ENCODE measurements at places on chromosomes 3 and 15. TPM values are rescaled to one million over a fixed set of nuclear protein-coding genes. Genes with fewer than 3 reads are reported as not detected.

DNA sequence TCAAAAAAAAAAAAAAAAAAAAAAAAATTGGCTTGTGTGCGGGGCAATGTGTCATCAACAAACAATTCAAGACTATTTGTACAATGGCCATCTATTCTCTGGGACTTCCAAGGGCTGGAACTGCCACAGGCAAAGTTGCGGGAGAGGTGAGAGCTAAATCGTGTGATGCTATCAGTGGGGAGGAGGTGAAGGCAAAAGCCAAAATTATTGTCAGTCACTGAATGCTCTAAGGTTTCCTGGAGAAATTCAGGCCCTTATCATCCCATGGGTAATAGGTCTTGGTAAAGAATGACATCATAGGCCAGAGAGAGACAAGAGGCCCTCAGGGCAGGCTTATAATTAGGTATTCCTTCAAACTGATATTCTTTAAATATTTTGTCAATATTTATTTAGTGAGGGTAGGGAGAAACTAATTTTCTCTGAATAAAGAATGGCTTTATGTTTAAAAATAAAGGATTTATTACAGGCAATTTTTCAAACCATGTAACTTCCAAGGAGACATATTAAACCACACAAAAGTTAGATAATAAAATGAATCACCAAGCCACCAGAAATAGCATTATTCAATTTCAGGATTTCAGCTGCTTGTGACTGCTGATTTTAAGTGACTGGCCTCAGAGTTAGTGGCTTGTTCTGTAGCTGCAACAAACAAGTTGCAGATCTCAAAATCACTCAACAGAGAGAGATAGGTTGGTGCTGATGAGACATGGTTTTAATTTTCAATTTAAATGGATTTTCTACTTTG, 226.3 kb upstream of the MRPL3 start:
- DNase-seq = no peak

DNA sequence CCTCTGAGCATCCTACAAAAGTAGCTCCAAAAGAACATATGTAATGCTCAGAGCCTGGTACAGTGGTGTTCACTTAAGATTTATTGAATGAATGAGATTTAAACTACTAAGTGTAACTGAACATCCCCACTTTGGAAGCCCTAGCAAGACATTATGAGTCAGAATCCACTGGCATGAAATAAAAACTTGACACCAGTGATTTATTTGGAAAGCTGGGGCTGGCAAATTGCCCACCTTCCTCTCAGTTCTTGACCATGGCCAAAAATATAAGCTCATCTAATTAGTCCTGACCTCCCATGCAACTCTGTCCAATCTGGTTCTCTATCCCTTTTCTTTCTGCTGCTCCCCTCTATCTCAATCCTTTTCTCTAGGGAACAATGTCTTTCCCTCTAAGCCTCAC, 418.0 kb downstream of the PLCL2 start:
- no peak for DNase-seq

The CD86 gene
- total RNA-seq = not detected

The ARL14 gene
- not detected for total RNA-seq

The AP3S2 gene
- 39.5 TPM for total RNA-seq

DNA sequence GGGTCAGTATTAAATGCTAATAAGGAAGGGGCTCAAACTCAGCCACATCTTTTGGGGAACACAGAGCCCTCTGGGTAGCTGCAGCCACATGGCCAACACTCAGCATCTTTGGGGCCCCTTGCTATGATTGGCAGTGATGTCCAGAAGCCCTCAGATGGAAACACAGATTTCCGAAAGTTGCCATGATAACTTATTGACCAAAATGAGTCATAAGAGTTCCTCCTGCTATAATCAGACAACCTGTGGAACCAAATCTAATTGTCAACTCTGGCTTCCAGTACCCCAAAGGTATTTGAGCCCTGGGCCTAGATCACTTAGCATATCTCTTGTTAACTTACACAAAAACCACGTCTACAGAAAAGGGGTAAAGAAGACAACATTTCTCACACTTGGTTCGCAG, 392.2 kb downstream of the KCNH8 start:
- no peak for DNase-seq

The GADL1 gene
- not detected for total RNA-seq

GRCh38 chr15:26065723-26066122, 202.6 kb upstream of the ATP10A start:
- DNase-seq = peak; percentile 64

The SPTSSB gene
- total RNA-seq = 0.12 TPM

GRCh38 chr3:114816052-114816451, 331.0 kb downstream of the ZBTB20 start:
- no peak for DNase-seq

The TXNRD3 gene
- total RNA-seq = 12.5 TPM

The ATP2B2 gene
- 0.07 TPM for total RNA-seq

DNA sequence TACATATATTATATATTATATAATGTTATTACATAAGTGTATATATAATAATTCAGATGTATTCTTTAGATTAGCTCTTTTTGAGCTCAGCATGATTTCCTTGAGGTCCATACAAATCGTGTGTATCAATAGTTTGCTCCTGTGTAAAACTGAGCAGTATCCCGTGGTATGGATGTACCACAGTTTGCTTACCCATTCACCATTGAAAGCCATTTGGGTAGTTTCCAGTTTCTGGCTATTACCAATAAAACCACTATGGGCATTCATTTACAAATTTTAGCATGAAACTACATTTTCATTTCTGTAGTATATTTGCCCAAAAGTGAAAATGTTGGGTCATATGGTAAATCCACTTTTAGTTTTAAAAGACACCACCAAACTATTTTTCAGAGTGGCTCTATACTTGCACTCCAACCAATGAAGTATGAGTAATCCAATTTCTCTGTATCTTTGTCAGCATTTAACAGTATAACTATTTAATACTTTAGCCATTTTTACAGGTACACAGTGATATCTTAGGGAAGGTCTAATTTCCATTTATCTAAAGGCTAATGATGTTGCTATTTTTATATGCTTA, 1361.4 kb upstream of the GBE1 start:
- DNase-seq = no peak

- peak; percentile 84 for DNase-seq
These were observed 13.1 kb upstream of the ALCAM start for GRCh38 chr3:105353485-105354161.

DNA sequence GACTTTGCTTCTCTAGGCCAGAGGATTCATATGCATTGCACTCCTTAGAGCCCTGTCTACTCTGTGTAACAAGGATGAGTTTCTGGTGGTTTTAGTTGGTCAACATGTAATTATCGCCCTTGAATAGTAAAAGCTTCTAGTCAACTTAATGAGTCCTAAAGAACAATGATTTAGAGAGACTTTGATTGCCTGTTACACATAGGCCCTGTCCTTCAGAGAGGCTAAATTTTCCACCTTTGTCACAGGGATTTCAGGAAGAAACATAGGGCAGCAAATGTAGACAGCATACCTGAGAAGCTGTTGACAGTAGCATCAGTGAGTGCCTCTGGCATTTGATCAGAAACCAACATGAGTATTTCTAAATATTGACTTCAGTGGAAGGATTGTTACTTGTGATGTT, 7.1 kb downstream of the BTLA start:
- DNase-seq = no peak

DNA sequence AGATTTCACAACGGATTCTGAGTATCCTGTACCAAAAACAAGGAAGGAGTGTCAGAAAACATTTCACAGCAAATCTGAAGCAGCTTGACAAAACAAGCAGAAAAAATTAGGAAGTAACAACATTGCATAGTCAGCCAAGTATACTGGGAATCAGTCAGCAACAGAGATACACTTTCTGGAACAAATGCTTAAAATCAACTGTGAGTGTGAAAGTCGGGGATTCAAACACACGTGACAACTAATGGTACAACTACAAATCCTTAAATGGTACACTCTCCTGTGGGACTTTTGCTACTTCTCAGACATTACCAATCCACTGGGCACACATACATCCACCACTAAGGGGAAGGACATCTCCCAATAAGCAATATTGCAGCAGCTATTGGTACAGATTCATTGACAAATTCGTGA, 296.6 kb upstream of the MME start:
- no peak for DNase-seq
